ENCODE measurements at places on chromosomes 16 and 17. TPM values are rescaled to one million over a fixed set of nuclear protein-coding genes. Genes with fewer than 3 reads are reported as not detected.

Gene CXCL16
- total RNA-seq: 1.6 TPM

Gene ARHGAP23
- 0.23 TPM for total RNA-seq

Gene QRICH2
- total RNA-seq: 3.6 TPM

Gene NTN3
- total RNA-seq: not detected

Gene CCL4
- total RNA-seq: 2.8 TPM

Gene ABCA10
- total RNA-seq: 1.6 TPM

Gene CD300LB
- total RNA-seq: not detected

Gene CYLD
- 200 TPM for total RNA-seq

Gene NOL3
- total RNA-seq: 8.9 TPM

Gene ESRP2
- total RNA-seq: 0.08 TPM

Gene STH
- not detected for total RNA-seq

Gene GAN
- 6.3 TPM for total RNA-seq

Gene GCGR
- not detected for total RNA-seq

Gene PABPN1L
- not detected for total RNA-seq

Gene SCPEP1
- 9.6 TPM for total RNA-seq

Gene SCNN1B
- not detected for total RNA-seq

Gene KRT31
- total RNA-seq: not detected

Gene AHSP
- total RNA-seq: not detected

Gene GPATCH8
- 46.1 TPM for total RNA-seq

Gene PIPOX
- 1.6 TPM for total RNA-seq

Gene ITGAL
- total RNA-seq: 521 TPM

Gene ETV4
- 0.12 TPM for total RNA-seq

Gene CCDC144A
- total RNA-seq: 6.5 TPM

Gene ABCA9
- total RNA-seq: 0.22 TPM
